ENCODE measurements at places on chromosomes 7 and 10.
A peak's percentile ranks its signal among the peaks of the same experiment; 100 is the strongest.

- no peak for DNase-seq
These were observed 16.5 kb downstream of the FAM131B start for GRCh38 chr7:143346018-143346417.

DNA sequence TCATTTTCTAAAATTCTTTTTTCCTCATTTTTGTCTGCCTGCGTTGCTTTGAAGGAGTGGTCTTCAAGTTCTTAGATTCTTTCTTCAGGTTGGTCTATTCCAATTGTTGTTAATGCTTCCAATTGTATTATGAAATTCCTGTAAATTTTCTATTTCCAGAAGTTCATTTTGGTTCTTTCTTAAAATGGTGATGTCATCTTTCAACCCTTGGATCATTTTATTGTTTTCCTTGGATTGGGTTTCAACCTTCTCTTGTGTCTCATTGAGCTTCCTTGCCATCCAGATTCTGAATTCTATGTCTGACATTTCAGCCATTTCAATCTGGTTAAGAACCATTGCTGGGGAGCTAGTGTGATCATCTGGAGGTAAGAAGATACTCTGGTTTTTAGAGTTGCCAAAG is 33.1 kb downstream of the PNLIPRP2 start:
- DNase-seq: no peak

- DNase-seq: no peak
These were observed 1.0 kb upstream of the NRP1 start for GRCh38 chr10:33335551-33335800.

DNA sequence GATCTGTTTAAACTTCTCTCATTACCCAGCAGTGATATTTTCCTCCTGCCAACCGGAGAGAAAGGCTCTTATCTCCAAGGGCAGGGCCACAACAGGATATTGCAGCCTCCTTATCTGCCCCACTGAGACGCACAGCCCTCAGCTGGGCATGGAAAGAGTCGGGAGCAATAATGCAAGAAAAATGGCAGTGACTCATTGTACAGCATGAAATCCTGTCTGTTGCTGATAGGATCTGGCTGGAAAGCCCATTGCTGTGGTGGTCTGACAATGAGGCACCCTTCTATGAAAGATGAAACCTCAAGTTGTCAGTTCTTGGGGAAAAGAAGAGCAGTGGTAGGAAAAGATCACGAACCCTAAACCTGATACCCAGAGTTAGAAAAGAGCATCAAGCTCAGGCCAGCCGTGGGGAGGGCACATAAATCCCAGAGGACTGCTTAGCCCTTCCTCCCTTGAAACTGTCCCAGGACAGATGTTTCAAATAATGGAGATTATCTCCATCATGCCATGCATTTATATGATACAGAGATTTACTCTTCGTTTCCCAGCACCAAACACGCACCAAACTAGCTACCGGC is 47.0 kb upstream of the FIGNL1 start:
- DNase-seq: no peak

GRCh38 chr7:30771880-30772425 is 736 bp downstream of the MINDY4 start:
- DNase-seq: peak; percentile 36

DNA sequence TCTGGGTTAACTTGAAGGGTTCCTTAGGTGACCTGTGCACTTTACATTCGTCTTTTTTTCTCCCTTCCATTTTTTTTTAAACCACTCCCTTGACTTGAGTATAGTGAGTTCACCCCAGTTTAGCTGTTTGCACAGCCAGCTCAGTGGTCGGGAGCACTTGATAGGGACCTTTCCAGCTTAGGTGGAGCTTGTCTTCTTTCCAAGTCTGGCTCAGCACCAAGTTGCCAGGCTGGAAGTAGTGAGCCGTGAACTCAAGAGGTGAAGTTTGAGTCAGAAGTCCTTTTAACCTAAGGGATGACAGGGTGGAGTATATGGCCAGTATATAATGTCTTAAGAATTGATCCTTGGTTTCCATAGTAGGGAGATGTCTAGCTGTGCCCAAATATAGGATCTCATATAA is 7.2 kb downstream of the DNAH11 start:
- no peak for DNase-seq

DNA sequence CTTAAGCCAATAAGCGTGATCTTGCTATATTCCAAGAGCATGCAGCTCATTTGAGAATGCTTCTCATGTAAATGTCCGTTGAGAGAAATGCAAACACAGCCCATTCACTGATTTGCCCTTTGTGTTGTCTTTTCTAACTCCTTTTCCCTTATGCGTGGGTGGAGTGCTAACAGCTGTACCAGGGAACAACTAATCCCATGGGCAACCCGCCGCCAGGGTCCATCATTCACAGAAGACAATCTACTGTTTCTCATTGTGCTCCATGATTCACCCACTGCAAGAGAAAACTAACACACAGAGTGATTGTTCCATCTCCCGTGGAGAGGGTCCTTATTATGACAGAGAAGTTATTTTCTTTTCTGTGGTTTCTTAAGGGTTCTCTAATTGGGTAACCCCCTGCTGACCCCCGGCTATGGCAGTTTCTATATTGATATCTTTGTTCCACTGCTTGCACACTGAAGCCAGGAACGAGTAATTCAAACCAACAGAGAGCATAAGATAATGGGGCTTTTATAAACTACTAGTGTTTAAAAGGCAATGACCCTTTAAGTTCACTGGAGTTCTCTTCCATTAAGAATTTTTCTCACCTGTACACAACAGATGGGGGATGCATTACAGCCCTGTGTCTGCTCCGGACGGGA is 298.7 kb downstream of the BAMBI start:
- DNase-seq: no peak

- no peak for DNase-seq
These were observed 206.8 kb downstream of the CUX1 start for GRCh38 chr7:102024005-102024768.

DNA sequence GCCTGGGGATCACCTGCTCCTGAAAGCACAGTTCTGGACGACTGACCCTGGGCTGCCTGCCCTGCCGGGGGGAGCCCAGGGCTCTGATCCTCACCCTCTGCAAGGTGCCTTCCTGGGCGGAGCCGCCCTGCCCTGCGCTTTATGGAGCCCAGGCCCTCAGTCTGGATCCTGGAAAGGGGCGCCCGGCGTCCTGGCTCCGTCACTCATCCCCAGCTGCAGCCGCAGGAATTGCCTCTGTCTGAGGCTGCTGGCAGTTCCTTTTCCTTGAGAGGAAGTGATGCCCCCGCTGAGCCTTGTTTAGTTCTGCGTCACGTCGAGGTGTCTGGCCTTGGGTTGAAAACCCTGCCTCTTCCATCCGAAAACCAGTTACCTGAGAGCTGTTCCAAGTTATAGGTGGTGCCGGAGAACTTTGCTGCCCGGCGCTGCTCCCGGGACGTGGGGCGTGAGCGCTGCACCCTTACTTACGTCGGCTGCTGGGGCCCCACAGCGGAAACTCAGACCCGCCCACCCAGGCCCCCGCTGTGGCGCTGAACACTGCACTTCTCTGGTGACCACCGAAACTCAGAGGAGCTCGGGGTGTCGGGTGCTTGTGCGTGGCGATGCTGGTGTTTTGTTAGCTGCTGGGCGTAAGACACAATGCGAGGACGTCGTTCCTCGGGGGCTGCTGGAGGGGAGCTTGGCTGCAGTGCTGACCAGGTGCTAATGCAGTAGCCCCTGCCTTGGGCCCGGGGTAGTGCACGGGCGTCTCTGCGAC is 5.4 kb downstream of the MAFK start:
- no peak for DNase-seq

- no peak for DNase-seq
These were observed 309.3 kb upstream of the KCND2 start for GRCh38 chr7:119963654-119964053.

DNA sequence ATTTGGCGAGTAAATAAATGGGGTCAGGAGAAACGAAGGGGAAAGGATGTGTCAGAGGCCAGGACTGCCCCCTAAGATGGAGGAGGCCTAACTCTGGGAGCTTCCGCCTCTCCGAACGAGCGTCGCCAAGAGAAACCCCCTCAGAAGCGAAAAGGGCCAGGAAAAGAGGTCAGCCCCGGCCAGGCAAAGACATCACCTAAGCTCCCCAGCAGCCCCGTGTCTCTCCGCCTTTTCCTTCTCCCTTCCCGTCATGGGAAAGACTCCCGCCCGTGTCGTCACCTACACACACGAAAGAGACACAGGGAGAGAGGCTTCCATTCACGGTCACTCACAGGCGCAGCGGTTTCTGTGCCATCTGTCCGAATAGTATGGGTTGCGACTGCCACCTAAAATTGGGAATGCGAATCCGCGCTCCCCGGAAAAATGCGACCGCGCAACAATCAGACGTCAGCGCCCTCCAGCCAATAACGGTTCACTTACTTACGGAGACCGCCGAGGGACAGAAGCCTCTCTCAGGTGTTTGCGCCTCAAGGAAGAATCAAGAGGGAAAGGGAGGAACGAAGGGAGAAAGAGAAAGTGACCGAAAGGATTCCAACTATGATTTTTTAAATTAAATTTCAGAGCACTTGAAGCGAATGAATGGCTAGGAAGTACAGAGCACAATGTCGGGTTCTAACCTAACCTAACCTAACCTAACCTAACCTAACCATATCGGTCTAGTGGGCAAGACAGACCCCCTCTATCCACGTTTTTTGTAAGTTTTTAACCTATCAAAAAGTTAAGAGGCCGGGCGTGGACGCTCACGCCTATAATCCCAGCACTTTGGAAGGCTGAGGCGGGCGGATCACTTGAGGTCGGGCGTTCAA is at the start of gene CWF19L1:
CWF19L1 (minus strand) TSS at position 400 of the 866 bp plus-strand sequence; CDS start at position 355, 45 bp downstream.
- peak; percentile 88 for DNase-seq

GRCh38 chr7:29457565-29458011 is 106.0 kb upstream of the PRR15 start:
- no peak for DNase-seq

DNA sequence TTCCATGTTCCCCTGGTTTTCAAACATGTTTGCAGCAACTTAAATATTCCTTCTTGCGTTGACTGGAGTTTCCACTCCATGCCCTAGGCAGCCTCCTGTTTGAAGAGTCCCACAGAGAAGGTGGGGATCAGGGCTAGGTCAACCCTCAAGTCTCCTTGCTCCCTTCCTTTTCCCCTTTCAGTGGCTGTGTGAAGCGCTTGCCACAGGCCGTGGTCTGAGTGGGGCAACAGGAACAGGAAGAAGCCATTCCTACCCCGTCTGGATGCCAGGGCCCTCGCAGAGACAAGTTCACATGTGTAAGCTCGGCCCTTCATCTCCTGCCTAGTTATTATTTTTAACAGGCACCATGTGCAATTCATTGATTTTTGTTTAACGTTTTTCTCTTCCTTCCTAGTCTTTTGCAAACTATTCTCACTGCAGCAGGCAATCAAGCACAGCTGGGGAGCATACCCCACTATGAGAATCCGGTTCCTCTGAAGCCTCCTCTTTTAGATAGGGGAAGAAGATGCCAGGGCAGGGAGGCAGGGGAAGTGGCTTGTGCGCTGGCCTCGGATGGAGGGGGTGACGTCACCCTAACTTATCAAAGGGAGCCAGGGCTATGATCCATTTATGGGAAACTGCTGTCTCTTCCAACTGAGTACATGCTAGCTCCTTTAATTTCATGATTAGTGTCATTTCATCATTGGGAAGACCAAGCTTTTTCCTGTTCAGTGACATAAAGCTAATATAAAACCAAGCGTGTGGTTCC is 64.2 kb downstream of the PRLHR start:
- no peak for DNase-seq
